Activated CD4-positive, CD25-positive, alpha-beta regulatory T cell (primary cell): ENCODE measurements at places on chromosomes 11 and 22.

DNA sequence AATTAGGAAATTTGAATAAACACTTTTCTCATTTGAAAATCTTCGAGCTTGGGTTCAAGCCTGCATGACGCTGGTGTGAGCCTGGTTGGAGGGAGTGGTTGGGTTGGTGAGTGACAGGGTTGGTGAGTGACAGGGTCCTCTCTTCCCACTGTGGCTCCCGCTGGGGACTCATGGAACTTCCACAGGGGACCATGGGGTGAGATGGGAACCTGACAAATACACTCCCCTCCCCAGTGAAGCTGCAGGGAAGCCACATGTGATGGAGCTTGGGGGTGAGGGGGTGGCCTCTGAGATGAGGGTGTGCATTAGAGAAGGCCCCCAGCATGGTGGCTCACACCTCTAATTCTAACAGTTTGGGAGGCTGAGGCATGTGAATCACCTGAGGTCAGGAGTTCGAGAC is 66.8 kb downstream of the RTL6 start:
- no peak for DNase-seq

- no peak for DNase-seq
Measured at GRCh38 chr11:70760416-70761020, 362.2 kb downstream of the CTTN start.

- no peak for DNase-seq
Measured at GRCh38 chr11:50298182-50298988, 265.7 kb downstream of the OR4C45 start.

- DNase-seq = no peak
Measured at GRCh38 chr11:17473071-17473744, 3.4 kb downstream of the ABCC8 start.

GRCh38 chr11:111870886-111871692 is at the start of gene ALG9:
Gene ALG9 (minus strand): TSS chr11:111871581. CDS start chr11:111871482, 99 bp downstream.
- peak; percentile 89 for DNase-seq

- no peak for DNase-seq
Measured at GRCh38 chr11:94871491-94872185, 101.7 kb downstream of the CWC15 start.

GRCh38 chr11:72405009-72405408 is 29.3 kb downstream of the CLPB start:
- DNase-seq = no peak

GRCh38 chr11:134652586-134653255 is 240.7 kb upstream of the B3GAT1 start:
- no peak for DNase-seq

- DNase-seq = no peak
Measured at GRCh38 chr11:133657054-133657453, 124.8 kb upstream of the OPCML start.

GRCh38 chr11:65850217-65851082 is 7.5 kb downstream of the CFL1 start:
- no peak for DNase-seq

DNA sequence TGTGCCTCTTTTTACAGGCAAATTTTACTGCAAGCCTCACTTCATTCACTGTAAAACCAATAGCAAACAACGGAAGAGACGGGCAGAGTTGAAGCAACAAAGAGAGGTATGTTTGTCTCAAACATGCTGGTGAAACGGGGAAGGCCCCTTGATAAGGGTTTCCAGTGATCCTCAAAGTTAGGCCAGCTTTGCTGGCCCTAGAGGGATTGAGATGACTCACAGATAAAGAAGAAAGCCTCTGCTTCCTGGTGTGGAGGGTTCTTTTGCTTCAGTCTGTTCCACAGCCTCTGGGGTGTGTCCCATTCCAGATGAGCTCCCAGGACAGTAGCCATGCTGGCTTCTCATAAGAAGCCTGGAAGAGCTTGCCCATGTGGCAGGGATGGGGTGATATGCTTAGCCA is 118.9 kb upstream of the PARVA start:
- no peak for DNase-seq

GRCh38 chr11:102572554-102573220 is 42.1 kb upstream of the MMP7 start:
- no peak for DNase-seq

DNA sequence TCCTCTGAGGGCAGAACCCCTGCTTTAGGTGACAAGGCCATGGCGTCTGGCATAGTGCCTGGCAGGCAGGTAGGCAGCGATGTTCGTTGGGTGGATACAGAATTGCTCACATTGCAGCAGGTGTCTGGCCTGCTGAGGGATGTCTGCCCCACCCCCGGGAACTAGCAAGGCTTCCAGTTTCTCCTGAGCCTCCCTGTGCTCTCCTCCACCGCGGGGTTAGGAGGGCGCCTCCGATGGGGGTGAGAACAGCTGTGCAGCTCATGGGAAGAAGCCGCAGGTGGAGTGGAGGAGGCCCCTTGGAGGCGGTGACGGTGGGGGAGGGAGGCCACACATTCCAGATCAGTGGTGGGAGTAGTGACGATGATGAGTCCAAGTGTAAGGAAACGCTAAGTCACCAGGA is 48.3 kb upstream of the JAM3 start:
- no peak for DNase-seq

GRCh38 chr11:64711138-64711955 is 11.7 kb downstream of the NRXN2 start:
- DNase-seq = no peak

DNA sequence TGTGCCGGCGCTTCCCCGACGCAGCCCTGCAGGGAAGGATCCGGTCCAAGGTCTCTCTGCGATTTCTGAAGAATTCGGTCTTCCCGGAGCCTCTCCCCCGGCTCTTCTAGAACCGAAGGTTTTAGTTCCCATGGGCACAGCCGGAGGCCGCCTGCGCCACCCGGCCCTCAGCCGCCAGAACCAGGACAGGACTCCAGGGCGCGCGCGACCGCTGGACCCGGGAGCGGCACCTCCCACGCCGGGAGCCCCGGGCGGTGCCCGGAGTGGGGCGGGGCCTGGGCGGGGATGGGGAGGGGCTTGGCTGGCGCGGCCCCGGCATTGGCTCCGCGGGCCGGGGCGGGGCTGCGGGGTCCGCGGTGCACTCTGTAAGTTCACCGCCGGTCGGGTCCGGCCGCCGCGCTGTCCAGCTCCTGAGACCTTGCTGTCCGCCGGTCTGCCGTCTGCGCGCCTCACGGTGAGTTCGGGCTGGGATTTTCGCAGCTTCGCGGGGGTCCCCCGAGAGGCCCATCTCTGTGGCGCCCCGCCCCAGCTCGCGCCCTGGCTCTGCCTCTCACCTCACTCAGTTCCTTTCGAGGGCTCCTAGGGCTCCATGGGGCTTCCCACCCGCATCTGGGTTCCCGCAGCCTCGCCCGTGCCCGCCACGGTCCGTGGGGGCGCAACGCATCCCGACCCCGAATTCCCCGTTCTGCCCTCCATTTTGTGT is at the start of gene CDC42EP2:
CDC42EP2 (plus strand) TSS at position 366 of the 703 bp plus-strand sequence. CDS start 6,033 bp downstream, outside the sequence.
- peak; percentile 59 for DNase-seq

DNA sequence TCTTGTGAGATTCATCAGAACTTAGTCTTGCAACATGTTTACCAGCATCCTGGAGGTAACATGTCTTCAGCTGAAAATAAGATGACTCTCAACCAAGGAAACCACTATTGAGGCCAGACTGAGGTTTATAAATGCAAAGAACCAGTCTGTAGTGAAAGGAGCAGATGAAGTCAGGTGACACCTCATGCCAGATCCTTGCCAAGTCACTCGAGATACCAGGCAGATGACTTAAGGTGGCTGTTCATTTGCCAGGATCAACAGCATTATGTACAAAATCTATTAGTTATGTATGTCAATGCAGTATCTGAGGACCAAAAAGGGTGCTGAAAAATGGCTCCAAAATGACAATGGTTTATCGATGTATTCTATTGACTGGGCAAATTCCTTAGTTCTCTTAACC is 100.0 kb upstream of the SOX6 start:
- no peak for DNase-seq

DNA sequence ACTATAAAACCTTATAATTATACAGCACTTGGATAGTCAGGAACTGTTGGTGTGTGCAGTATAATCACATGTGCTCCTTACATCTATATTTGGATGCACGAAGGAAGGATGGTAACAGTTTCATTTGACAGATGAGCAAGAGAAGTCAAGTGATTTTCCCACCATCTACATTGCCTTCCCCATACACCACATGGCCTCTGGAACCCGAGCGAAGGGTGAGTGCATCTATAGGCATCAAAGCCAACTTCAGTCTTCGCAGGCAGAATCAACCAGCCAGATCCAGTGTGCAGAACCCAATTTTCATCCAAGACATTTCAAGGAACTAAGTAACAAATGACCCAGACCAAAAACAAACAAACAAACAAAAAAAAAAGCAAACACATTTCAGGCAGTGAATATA is 85.1 kb upstream of the BLID start:
- DNase-seq = no peak

GRCh38 chr11:79762279-79762921 is 321.6 kb upstream of the TENM4 start:
- no peak for DNase-seq

DNA sequence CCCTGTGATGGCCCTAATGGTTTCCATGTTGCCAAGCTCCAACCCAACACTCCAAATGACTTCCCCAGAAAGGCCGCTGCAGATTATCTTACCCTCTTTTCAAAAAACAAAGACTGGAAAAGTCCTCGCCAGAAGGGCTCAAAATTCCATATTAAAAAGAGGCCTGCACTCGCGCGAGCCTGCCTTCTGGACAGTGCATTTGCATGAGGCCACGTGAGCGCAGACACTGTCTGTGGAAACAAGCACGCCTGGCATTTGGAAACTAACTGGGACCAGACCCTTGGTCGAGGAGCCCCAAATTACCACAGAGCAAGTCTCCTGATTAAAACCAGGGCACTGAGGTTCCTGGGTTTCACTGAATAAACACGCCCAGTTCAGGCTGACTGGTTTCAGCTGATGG is 42.9 kb downstream of the ABTB2 start:
- DNase-seq = no peak

DNA sequence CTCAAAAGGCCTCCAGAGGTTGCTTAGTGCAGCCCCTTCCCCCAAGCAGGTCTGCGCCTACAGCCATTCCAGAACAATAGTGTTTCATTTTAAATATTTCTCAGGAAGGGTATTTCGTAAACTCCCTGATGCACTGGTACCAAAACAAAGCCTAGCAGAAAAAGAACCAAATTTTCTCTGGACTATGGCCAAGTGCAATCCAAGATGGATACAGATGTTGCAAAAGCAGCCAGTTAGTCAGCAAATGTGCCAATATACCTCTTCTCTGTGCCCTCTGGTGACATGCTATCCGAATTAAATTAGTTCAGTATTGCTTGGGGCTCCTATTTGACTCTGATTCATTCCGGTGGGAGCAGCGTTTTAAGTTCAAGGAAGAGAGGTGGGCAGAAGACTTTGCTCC is 247.8 kb downstream of the NTM start:
- no peak for DNase-seq

DNA sequence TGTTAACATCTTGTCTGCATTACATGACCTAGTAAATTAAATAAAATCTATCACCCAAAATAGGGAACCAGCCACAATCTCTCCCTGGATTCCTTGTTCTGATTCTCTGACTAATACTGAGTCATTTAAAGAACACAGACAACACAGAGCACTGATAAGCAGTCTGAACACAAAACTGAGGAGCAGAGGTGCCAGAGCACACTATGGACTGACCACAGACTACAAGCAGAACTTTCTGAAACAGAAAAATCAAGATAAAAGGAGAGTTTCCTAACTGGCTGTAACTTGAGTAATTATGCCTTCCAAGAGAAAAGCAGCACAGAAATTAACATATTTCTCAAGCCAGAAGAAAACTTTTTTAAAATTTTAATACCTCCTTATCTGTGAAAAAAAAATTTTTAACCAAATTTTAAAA is 128.8 kb downstream of the SGSM3 start:
- DNase-seq = no peak

GRCh38 chr11:120186774-120187591 is 23.8 kb upstream of the OAF start:
- no peak for DNase-seq

- DNase-seq = no peak
Measured at GRCh38 chr11:78192911-78193351, 4.2 kb downstream of the USP35 start.

- no peak for DNase-seq
Measured at GRCh38 chr11:114773541-114774338, 95.4 kb downstream of the NXPE2 start.

GRCh38 chr11:44125598-44125997 is 30.1 kb downstream of the EXT2 start:
- DNase-seq = no peak

DNA sequence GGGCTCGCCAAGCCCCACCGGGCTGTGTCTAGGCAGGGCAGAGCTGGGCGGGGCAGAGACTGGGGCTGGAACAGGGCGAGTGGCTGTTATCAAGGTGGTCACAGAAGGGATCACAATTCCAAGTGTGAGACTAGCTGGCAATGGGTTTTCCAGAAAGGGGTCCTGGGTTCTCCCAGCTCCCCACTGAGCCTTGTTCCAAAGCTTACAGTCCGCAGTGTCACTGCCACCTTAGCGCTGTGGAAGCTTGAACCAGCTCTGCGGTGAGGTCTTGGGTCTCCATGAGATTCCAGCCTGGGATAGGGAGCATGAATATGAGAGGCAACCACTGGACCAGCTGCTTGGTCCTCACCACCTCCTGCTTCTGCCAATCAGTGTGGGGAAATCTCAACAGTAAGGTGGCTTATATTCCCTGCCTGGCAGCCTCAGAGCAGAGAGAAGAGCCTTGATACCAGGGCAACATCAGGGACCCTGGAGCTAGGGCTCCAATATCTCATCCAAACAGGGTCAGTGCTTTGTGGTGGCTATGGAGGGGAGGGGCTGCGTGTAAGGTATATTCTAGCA is 831 bp downstream of the CD44 start:
- no peak for DNase-seq

- DNase-seq = no peak
Measured at GRCh38 chr11:66032957-66033735, 6.9 kb upstream of the CATSPER1 start.

GRCh38 chr11:62394825-62395538 is 23.9 kb upstream of the SCGB1A1 start:
- DNase-seq = no peak

DNA sequence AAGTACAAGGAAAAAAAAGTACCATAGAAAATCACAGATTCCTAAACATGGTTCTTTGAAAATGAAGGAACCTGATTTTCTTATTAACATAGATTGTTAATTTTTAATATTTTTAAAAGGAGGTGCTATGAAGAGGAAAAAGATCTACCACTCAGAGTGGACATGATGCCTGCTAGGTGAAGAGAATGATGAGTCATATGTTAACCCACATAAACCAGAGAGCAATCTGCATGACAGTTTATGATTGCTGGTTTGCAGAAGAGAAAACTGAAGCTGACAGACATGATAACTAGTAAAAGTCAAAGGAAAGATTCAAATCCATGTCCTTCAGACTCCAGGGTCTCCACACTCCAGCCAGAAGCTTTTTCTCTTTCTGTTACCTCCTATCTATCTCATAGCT is 1231.7 kb downstream of the LRRC4C start:
- no peak for DNase-seq

GRCh38 chr11:17173332-17173731 is 34.5 kb downstream of the PIK3C2A start:
- no peak for DNase-seq

DNA sequence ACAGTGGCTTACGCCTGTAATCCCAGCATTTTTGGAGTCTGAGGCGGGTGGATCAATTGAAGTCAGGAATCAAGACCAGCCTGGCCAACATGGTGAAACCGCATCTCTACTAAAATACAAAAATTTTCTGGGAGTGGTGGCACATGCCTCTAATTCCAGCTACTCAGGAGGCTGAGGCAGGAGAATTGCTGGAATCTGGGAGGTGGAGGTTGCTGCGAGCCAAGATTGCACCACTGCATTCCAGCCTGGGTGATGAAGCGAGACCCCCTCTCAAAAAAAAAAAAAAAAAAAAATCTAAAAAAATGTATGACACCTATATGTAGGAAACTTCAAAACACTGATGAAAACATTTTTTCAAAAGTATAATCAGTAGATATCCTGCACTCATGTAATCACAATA is 242.7 kb upstream of the CHORDC1 start:
- no peak for DNase-seq
